ENCODE measurements at places on chromosomes 13 and 19.

- no peak for DNase-seq
These were observed 1161.9 kb downstream of the UQCRFS1 start for GRCh38 chr19:28051047-28051446.

- no peak for DNase-seq
These were observed 106.2 kb downstream of the SHISA2 start for GRCh38 chr13:25945596-25945995.

GRCh38 chr19:40433391-40434216, 7.8 kb upstream of the SERTAD1 start:
- peak; percentile 74 for DNase-seq

DNA sequence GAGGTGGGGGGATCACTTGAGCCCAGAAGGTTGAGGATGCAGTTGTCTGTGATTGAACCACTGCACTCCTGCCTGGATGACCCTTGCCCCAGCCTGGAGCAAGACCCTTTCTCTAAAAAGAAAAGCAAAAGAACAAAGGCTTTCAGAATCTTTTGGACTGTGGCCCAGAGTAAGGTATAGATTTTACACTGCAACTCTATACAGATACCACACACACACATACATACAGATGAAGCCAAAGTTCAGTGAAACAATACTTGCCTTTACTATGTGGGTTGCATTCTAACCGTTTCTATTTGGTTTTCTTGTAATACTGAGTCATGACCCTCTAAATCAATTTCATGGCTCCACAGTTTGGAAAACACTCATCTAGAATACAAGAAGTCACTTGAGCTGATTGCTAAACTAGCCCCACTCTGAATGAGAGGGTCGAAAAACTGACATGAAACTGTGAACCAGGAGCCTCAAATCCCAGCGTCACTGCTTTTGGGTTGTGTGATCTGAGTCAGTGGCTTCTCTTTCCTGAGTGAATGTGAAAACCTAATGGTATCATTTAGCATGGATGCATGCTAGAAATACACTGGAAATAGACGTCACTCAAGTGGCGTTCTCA, 756.1 kb downstream of the UQCRFS1 start:
- DNase-seq = no peak

- DNase-seq = no peak
These were observed 35.4 kb downstream of the KL start for GRCh38 chr13:33051632-33052031.

DNA sequence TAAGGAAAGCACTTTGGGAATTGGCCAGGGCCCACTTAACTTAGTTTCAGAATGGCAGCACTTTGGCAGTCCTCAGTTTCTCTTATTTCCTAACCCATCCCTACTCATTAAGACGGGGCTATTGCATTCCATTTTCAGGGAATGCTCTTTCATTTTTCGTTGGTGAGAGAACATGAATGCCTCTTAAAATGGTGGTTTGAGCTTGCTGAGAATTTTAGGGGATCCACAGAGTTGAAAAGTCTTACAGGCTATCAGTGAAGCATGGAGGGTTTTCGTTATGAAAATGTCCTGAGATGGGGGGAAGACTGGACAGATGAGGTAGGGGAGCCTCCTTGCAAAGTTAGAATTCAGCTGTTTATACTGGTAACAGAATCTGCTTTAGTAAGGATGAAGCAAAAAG, 71.4 kb downstream of the LRCH1 start:
- DNase-seq = no peak

DNA sequence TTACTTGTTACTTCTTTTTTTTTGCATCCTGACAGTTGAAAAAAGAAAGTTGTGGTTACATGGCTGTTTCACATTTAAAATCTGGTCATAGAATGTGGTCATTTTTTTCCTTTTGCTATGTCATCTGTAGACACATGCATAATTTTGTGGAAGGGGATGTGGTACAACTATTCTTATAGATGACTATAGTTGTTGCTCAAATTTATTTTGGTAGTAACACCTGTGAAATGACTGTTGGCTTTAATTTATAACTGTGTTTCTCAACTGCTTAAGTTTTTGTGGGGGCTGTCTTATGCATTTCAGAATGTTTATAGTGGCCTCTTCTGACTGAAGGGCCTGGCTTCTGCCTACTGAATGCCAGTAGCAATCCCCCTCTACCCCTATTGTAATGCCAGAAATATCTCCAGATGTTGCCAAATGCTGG, 130.5 kb downstream of the PAN3 start:
- DNase-seq = no peak

DNA sequence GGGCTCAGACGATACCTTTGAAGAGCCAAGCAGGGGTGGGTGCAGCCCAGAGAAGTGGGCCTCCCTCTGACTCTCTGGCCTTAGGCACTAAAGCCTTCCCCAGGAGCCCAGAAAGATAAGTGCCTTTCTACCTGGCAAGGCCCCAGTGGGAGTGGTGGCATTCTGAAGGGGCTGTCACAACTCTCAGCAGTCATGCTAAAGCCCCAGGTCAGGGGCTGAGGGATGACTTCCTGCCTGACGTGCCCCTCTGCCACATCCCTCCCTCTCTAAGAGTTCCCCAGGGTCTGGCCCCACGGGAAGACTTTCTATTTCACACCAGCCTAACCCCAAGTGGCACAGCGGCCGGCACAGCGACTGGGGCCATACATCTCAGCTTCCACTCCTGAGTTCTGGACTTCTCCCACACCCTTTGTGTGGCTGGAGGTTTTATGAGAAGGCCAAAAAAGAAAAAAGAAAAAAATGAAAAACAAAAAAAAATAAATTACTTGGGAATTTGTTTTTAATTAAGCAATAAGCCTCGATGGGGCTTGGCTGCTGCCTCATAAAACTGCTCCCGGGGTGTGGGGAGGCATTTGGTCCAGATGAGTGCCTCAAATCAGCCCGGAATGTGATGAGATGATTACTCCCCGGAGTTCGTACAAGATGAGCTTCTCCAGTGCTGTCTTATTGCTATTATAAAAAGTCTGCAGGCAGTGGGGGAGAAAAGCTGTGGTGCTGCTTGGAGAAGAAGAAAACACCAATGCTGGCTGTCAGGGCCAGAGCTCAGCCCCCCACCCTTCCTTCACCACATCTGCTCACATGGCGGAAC, 28.5 kb upstream of the PLEKHF1 start:
- no peak for DNase-seq

GRCh38 chr13:25177012-25177411, 4.9 kb upstream of the AMER2 start:
- no peak for DNase-seq

GRCh38 chr13:51605698-51606097, 21.4 kb downstream of the WDFY2 start:
- DNase-seq = no peak

- no peak for DNase-seq
These were observed 37.3 kb upstream of the C13orf42 start for GRCh38 chr13:51148223-51148951.

DNA sequence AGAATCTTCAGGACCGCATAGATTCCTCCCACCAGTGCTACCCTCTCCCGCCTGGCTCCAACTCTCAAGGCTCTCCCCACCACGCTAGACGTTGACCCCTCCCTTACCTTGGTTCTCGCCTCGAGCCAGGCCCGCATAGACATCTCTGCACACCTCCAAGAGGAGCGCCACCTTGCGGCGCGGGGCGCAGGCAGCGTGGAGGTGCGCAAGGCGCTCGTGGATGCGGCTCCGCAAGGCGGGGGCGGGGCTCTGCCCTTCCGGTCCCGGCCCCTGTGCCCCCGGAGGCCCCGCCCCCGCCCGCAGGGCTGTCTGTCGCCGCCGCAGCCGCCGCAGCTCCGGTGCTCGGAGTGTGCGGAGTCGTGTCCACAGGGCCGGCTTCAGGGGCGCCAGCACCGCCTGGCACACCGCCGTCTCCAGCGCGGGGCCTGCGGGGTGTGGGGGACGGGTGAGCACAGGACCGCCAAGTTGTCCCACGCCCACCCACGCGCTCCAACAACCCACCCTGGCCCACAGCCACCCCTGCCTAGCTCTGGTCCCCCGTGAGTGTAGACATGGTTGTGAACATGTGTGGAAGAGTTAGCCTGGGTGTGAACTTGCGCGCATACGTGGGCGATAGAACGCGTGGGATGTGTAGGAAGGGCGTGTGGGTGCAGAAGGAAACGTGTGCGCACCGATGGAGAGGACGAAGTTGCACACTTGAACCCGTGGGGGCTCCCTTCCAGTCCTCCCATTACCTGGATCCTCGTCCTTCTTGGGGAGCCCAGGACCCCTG, 8.1 kb downstream of the RINL start:
- peak; percentile 97 for DNase-seq

GRCh38 chr13:99806671-99807070, 164.9 kb downstream of the ZIC5 start:
- no peak for DNase-seq

- no peak for DNase-seq
These were observed 7.5 kb downstream of the GPR180 start for GRCh38 chr13:94609196-94609595.

GRCh38 chr13:100954430-100955305, 280.1 kb upstream of the TMTC4 start:
- no peak for DNase-seq

DNA sequence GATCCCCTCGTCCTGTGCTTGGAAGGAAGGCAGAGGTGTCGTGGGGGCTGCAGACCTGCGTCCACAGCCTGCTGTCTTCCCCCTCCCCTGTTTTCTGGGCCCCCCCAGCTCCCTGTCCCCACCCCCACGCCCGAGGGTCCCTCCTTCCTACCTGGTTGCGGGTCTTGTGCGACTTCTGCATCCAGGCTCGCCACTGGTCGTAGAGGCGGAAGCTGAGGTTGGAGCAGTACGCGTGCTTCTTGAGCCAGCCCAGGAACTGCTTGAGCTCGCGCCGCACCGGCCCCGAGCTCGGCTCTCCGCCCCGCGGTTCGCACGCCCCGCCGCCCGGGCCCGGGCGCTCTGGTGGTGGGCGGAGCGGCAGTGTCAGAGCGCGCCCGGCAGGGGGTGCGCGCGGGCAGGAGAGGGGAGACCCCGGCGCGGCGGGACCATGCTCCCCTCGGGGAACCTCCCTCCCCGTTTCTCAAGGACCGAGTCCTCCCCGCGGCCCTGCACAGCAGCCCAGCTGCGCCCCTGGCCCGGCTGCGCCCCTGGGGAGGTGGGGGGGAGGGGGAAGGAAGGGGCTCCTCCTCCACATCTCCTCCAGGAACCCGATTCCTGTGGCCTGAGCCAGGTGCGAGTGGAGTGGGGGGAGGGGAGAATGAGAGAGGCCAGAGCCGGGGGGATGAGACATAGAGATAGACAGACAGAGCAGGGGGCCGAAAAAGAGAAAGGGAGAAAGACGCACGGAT, 5.7 kb downstream of the REX1BD start:
- DNase-seq = peak; percentile 72

DNA sequence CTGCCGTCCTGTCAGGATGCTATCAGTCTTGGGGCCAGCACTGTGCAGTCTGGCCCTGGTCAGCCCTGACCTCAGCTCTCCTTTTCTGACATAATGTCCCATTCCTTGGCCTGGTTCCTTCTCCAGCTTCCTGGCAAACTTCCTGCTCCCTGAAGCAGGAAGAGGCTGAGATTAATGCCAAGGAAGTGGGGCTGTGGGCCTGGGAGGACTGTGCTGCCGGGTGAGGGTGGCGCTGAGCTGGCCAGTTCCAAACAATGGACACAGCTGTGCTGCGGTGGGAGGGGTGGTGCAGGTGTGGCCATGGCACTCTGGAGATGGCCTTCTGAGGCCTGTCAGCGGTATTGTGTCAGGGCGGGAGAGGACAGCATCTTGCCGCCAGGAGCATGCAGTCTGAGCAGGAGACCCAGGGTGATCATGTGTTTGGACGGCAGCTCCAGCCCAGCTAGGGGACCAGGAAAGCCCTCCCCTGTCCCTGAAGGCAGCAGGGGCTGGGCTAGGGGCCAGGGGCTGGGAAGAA, 30.9 kb downstream of the TUBA3C start:
- no peak for DNase-seq

DNA sequence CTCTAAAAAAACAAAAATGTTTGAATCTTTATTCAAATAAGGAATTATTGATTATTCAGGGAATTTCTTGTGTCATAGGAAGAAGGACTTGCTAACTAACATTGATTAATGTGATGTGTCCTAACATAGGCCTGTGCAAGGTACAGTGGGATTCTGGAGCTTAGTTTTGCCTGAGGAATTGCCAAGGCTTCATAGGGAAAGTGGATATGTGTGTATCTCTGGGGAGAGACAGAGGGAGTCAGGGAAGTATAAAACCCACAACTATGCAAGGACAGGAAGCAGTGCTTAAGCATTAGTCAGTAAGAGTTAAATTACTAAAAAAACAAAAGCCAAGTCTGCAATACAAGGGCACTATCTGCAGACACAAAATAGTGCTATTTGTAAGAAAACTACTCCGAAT, 59.6 kb downstream of the WDFY2 start:
- DNase-seq = no peak

Data from CD4-positive, alpha-beta T cell treated with Interferon alpha-2 for 1 hour (primary cell).